Osteoblast (primary cell): ENCODE measurements at places on chromosomes 6 and 20. TPM values are rescaled to one million over a fixed set of nuclear protein-coding genes. Genes with fewer than 3 reads are reported as not detected.

The DDX43 gene
- 5.0 and 8.7 TPM in 2 replicates for total RNA-seq

The FGD2 gene
- under 0.01 TPM in 2 replicates for total RNA-seq

DNA sequence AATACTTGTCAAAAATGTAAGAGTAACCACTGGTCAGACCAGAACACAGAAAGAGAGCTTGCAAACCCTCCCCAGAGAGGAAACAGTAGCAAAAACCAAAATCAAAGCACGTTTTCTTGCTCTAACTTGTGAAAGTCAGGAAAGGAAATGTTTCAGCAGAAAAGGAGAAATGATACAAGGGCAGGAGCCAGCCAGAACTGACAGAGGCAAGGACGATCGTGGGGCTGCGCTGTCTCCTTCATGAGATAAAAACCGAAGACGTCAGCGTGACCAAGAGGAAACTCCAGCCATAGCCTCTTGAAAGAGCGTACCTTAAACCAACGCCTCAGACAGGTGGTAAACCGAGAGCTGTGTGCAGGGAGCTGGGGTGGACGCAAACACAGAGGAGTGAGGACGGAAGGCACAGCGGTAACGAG lies 27.5 kb downstream of the LAMA5 start:
- no peak overlapping the region for H3K27ac ChIP-seq
- no peaks in the 10 kb centered on the region for H3K4me1 ChIP-seq
- no peak overlapping the region for H3K4me3 ChIP-seq
- DNase-seq: no peak
- H3K27me3 ChIP-seq: no peaks in the 10 kb centered on the region

The ATP6V1G2 gene
- total RNA-seq: 2.2 and 2.9 TPM in 2 replicates

- H3K36me3 ChIP-seq: no peaks in the 10 kb centered on the region
- no peak overlapping the region for H3K4me3 ChIP-seq
- DNase-seq: peak; percentile 92
- H3K27me3 ChIP-seq: no peaks in the 10 kb centered on the region
- peaks cover 17% of the 10 kb centered on the region for H3K4me1 ChIP-seq
These were observed 3.9 kb upstream of the SRSF3 start for GRCh38 chr6:36590237-36590636.

DNA sequence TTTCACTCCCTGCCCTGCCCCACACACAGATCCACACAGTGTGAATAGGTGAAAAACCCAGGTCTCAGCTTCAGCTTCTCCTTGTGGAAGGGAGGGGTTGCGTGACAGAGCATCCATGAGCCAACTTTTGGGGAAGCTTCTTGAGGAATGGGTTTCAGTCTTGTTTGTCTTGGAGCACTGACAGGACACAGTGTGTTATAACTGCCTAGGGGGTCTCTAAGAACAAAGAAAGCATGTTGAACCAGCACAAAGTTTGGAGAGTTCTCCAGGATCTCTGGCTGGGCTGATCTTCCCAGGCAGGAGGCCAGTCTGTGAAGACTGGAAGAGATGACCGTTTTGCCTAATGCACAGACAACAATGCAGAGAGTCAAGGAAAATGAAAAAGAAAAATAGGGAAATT lies 164.5 kb downstream of the COL12A1 start:
- H3K27me3 ChIP-seq: no peaks in the 10 kb centered on the region
- H3K4me1 ChIP-seq: no peaks in the 10 kb centered on the region
- H3K27ac ChIP-seq: no peak overlapping the region
- H3K4me3 ChIP-seq: no peak overlapping the region
- DNase-seq: no peak

DNA sequence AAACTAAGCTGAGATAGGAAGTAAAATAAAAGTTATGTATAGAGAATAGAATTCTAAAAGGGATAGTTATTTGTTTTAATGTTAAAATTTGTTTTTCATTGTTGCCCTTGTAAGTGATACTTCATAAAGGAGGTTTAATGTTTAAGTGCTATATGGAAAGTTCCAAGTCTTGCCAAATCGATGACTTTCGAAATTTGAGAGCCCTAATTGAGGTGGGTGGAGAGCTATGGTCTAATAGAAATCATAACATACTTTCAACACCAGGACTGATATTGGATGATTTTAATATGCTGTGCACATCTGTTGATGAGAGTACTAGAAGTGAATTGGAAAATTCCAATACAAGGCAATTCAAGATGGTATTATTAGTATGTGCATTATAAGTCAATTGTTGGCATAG lies 64.6 kb downstream of the RNF144B start:
- no peaks in the 10 kb centered on the region for H3K4me1 ChIP-seq
- H3K36me3 ChIP-seq: no peaks in the 10 kb centered on the region
- H3K27me3 ChIP-seq: no peaks in the 10 kb centered on the region
- H3K4me3 ChIP-seq: no peak overlapping the region
- no peak for DNase-seq

GRCh38 chr20:24147961-24148360 lies 159.4 kb upstream of the GGTLC1 start:
- H3K27me3 ChIP-seq: no peaks in the 10 kb centered on the region
- H3K4me3 ChIP-seq: no peak overlapping the region
- H3K36me3 ChIP-seq: no peaks in the 10 kb centered on the region
- DNase-seq: peak; percentile 41
- H3K27ac ChIP-seq: no peak overlapping the region

DNA sequence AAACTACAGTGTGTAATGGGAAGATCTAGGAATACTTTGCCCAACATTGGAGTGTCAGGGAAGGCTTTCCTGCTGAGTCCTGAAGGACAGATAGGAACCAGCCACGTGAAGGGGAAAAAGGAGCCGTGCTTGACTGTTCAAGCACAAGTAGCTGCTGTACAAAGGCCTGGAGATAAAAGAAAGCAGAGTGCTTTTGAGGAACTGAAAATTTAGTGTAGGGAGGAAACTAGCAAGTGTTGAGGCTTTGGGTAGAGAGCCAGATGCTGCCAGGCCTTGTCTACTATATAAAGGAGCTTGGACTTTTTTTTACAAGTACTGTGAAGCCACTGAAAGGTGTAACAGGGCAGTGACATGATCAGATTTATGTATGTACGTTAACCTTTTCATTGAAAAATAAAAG lies 39.0 kb downstream of the DSE start:
- no peaks in the 10 kb centered on the region for H3K27me3 ChIP-seq
- peaks cover 48% of the 10 kb centered on the region for H3K4me1 ChIP-seq
- peaks cover 13% of the 10 kb centered on the region for H3K36me3 ChIP-seq
- DNase-seq: no peak

DNA sequence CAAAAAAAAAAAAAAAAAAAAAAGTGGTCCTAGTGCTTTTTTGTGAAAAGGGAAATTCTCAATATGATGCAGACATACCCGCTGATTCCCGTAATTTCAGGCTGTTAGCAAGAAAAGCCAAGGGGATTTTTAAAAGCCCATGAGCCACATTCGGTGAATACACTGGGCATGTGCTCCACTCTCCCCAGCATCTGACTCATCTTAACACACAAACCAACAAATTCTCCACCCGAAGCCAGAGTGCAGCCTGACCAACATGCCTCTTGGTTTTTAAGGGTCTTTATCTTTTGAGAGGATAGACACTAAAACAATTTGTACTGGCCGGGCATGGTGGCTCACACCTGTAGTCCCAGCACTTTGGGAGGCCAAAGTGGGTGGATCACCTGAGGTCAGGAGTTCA lies 45.5 kb upstream of the CD83 start:
- DNase-seq: peak; percentile 30
- no peaks in the 10 kb centered on the region for H3K36me3 ChIP-seq
- H3K27ac ChIP-seq: no peak overlapping the region
- H3K4me1 ChIP-seq: peaks cover 24% of the 10 kb centered on the region
- no peak overlapping the region for H3K4me3 ChIP-seq

- peak; percentile 74 for DNase-seq
- no peak overlapping the region for H3K27ac ChIP-seq
- H3K4me1 ChIP-seq: peaks cover 9% of the 10 kb centered on the region
- no peaks in the 10 kb centered on the region for H3K36me3 ChIP-seq
- H3K4me3 ChIP-seq: peak overlapping the region; percentile 6
- H3K27me3 ChIP-seq: no peaks in the 10 kb centered on the region
These were observed 25.0 kb downstream of the HEBP2 start for GRCh38 chr6:138428944-138429598.

The RBPJL gene
- total RNA-seq: not detected in 2 replicates

- H3K4me1 ChIP-seq: no peaks in the 10 kb centered on the region
- no peak overlapping the region for H3K27ac ChIP-seq
- H3K4me3 ChIP-seq: no peak overlapping the region
- DNase-seq: no peak
These were observed 447.1 kb downstream of the PREX1 start for GRCh38 chr20:48380661-48381060.
